ENCODE measurements at places on chromosomes 3 and 15.

- DNase-seq = no peak
Measured at GRCh38 chr3:148319161-148319915, 378.4 kb upstream of the AGTR1 start.

DNA sequence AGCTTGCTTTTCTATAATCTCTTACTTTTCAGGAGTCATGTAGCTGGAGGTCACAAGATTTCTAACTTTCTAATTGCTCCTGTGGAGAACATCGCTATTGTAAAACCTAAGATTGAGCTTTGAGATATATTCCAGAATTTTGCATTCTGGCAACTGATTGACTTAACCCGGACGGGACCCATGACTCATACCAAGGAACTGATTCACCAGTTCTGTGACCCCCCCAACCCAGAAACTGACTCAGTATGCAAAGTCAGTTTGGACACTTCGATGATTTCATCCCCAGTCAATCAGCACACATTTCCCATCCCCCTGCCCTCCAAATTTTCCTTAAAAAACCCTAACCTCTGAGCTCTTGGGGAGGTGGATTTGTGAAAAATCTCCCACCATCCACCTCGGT lies 396.5 kb upstream of the GBE1 start:
- DNase-seq = no peak

GRCh38 chr3:83011481-83011880 lies 1250.0 kb upstream of the GBE1 start:
- no peak for DNase-seq

GRCh38 chr3:174192471-174192870 lies 666.7 kb upstream of the NAALADL2 start:
- DNase-seq = no peak

GRCh38 chr15:37756407-37756806 lies 178.0 kb upstream of the TMCO5A start:
- no peak for DNase-seq

GRCh38 chr3:135678386-135678785 lies 287.1 kb upstream of the PPP2R3A start:
- DNase-seq = no peak

DNA sequence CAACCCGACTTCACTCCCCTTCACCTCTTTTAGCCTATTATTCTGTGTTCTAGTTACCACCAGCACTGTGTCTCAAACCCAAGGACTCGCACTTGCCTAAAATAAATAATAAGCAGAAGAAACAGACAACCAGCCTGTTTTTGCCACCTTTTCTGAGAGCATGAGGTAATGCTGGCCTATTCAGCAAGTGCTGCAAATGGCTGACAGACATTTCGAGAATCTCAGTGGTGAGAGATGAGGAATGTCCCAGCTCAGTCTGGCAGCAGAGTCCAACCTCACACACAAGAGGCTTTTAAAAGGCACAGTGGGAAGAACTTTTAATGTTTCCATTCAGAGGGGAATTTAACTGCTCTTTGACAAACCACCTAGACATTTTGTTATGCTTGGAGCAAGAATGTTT lies 143.3 kb upstream of the GMNC start:
- DNase-seq = no peak

DNA sequence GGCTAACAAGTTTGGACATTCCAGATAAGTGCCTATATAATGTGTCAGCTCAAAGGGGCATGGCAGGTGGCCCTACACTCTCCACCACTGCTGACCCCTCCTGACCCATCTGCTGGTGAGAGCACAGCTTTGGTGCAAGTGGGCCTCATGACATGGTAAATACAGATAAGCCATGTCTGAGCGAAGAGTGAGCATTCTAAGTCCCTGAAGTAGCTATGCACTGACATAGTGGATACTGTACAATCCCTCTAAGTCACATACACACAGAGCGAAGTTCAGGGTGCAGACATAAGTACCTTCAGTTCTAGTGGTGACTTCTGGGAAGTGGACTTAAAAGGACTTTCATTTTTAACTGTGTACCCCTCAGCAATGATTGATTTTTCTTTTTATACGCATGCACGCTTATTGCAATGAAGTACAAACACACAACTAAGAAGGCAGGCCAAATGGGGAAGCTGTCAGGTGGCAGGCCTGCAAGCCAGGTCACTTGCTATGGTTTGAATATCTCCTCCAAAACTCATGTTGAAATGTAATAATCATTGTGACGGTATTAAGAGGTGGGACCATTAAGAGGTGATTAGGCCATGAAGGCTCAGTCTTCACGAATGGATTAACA lies 41.5 kb downstream of the TBC1D2B start:
- no peak for DNase-seq

DNA sequence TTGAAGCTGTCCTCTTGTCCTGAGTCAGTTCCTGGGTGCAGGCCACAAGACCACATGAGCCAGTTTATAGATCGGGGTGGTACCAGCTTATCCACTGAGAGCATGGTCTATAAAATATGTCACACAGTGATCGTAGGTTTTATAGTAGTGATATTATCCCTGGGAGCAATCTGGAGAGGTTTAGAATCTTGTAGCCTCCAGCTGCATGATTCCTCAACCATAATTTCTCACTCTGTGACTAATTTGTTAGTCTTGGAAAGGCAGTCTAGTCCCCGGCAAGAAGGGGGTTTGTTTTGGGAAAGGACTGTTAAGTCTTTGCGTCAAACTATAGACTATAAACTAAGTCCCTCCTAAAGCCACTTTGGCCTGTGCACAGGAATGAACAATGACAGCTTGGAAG lies 693.0 kb upstream of the CADM2 start:
- DNase-seq = no peak

GRCh38 chr3:141306922-141307321 lies 61.4 kb upstream of the ZBTB38 start:
- DNase-seq = no peak

GRCh38 chr3:18812316-18812715 lies 336.0 kb upstream of the KCNH8 start:
- DNase-seq = no peak

GRCh38 chr15:55279746-55280351 lies 9.8 kb downstream of the RAB27A start:
- peak; percentile 34 for DNase-seq

- DNase-seq = no peak
Measured at GRCh38 chr3:89358281-89358680, 250.9 kb downstream of the EPHA3 start.

DNA sequence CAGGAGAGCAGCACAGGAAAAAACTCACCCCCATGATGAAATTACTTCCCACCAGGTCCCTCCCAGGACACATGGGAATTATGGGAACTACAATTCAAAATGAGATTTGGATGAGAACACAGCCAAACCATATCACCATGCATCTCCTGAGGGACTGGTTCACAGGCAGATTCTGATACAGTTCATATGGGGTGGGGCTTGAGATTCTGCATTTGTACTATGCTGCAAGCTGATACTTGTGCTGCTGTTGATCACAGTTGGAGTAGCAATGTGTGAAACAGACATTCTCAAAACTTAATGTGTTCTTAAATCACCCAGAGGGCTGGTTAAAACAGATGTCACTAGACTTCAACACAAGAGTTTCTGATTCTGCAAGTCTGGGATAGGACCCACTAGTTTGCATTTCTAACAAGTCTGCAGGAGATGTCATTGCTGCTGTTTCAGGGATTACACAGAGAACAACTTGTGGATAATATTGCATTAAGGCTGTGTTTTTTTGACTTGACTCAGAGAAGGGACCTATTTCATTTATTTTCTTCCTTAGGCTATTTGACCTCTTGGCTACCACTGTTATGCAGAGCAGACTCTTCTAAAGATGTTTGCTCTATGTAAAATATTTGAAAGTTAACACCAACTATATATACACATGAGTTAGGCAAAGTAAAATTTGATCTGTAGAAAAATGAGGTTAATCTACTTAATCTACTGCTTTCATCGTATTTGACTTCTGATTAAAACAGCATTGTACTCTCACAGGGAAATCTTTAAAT lies 194.2 kb upstream of the CNTN3 start:
- no peak for DNase-seq

DNA sequence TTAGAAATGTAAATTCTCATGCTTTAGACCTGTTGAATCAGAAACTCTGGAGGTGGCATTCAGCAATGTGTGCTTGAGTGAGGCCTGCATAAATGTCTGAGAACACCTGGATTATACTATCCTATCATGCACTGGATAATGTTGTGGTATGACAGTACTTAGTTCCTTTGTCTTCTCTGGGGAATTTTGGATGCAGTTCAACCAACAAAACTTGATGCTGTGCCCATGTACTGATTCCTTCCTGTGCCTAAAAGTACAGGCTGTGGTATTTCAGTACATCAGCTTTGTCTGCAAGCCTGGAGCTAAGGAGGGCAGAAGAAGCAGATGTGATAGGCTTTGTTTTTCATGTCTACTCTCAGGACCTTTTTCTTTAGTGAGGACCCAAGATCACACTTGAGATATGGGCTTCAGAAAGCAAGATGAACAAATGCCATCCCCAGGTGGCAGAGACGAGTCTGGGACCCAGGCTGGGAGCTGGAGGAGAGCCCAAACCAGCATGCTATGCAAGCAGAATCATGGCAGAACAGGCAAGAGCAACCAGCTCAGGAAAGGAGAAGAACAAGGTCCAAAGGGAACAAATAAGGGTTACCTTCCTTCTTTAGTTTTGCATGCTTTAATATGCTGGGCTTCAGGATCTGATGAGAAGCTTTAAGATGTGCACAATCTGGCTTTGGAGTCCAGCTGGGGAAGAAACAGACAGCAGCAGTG lies 124.7 kb downstream of the MYRIP start:
- no peak for DNase-seq

DNA sequence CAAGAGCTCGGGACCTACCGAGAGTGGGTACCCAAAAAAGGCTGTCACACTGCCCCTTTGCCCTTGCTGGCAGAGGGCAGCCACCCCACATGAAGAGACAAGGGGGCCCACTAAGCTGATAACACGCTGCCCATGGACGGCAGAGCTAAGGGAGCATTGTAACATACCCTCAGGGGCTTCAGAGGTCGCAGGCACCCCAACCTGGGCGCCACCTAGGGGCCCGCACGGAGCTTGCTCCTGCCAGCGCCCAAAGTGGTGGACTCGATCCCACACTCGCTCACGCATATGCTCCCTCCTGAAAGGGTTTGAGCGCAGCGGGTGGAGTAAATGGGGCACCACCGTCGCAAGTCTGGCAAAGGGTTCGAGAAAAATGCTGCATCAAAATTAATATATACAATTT lies 975.4 kb downstream of the ZPLD1 start:
- DNase-seq = no peak

DNA sequence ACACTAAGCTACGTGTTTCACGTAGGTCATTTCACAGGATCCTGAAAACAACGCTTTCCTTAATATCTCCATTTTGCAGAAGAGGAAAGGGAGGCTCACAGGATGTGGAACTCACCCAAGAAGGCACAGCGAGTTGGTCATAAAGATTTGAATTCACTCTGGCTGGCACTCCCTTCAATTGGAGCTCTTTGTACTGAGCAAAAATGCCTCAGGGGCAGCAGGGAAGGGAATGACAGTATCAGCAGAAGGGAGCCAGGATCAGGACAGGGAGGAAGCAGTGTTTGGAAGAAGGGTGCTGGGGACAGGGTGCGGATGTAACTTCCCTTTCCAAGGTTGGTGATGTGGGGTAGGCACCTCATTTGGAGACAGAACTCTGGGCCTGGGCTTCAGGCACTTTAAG lies 1.1 kb upstream of the ST6GAL1 start:
- DNase-seq = no peak

- no peak for DNase-seq
Measured at GRCh38 chr15:31799715-31800321, 230.5 kb upstream of the CHRNA7 start.

DNA sequence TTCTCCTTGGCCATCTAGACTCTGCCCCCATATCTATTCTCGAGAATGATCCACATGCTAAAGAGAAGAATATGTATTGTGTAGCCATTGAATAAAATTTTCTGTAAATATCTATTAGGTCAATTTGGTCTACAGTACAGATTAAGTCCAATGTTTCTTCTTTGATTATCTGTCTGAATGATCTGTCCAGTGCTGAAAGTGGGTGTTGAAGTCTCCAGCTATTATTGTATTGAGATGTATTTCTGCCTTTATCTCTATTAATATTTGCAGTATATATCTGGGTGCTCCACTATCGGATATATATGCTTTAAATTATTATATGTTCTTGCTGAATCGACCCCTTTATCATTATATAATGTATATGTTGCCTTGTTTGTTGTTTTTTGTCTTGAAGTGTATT lies 384.9 kb upstream of the ROBO1 start:
- no peak for DNase-seq

GRCh38 chr3:56890448-56891091 lies 88.8 kb upstream of the ARHGEF3 start:
- DNase-seq = no peak

- DNase-seq = no peak
Measured at GRCh38 chr3:145696011-145696410, 465.0 kb downstream of the PLOD2 start.

DNA sequence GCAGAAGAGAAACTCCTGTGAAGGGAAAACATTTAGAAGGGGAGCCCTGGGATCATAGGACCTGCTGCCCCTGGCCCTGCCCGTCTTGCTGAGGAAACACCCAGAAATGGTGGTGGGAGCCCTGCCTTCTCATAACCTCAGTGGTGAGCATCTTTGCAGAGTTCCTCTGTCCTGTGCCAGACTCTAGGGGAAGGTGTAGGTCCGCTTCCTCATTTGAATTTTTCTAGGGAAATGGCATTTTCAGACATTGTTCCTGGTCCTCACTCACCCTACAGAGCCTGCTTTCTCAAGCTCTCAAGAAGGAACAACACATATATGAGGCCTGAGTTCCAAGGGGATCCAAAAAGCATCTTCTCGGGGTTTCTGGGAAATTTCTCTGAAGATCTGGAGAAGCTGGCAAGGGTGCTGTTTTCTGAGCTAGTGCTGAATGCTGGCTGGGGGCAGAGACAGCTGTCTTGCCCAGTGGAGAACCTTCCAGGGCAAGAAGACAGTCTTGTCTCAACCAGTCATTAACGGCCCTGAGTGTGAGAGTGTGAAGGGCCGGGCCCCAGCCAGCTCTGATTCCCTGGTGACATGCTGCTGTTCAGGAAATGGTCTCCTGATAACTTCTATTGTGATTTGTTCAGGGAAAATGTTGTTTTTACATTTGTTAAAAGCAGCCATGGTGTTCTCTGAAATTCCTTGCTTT lies 283.1 kb upstream of the LRRFIP2 start:
- no peak for DNase-seq

- no peak for DNase-seq
Measured at GRCh38 chr3:52076896-52077780, 20.8 kb upstream of the DUSP7 start.

DNA sequence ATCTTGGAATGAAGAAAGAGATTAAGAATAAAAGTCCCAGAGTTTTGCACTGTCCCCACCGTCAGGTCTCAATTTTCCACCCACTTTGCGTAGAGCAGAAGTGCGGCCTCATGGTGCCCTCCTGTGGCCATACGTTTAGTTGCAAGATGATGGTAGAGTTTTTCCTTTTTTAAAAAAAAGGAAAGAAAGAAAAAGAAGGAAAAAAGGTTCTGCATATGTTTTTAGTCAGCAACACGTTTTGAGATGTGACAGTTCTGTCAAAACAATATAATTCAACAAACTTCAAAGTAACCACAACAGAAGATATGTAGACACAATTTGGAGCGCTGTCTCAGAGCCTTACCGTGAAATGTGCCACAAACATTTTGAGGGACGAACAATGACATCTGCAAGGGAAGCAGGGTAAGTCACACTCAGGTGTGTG lies 24.6 kb downstream of the EBLN2 start:
- peak; percentile 42 for DNase-seq

GRCh38 chr15:88252441-88252840 lies 4.1 kb downstream of the NTRK3 start:
- no peak for DNase-seq
